Natural killer cell treated with Interleukin-12 subunit alpha and Interleukin-12 subunit beta and Interleukin-15 and Interleukin-18, amount 100 ng/mL, for 72 hours (primary cell): ENCODE measurements at places on chromosomes 6 and 20. TPM values are rescaled to one million over a fixed set of nuclear protein-coding genes. Genes with fewer than 3 reads are reported as not detected.
A peak's percentile ranks its signal among the peaks of the same experiment; 100 is the strongest.

DNA sequence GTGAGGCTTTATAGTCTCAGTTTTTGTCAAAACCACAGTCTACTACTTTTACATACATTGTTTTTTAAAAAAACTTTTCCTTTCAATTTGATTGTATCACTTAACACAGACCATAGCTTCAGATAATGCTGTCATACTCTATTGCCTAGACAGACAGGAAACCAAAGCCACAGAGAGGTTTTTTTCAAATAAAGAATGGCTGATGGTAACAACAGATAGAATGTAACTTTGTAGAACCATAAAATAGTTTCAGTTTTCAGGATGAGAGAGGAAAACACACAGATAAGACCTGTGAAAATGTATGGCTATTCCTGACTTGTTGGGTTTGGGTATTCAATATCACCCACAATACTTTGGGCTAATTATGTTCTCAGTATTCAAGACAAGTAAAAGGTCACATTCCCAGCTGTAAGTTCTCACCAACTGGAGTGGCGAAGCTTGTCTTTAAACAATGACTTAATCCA lies 94.0 kb downstream of the ADGRG6 start:
- peak overlapping the region; percentile 53 for H3K27ac ChIP-seq
- peaks cover 13% of the 10 kb centered on the region for H3K4me1 ChIP-seq
- H3K36me3 ChIP-seq, result no peaks in the 10 kb centered on the region
- H3K4me3 ChIP-seq, result peak overlapping the region; percentile 26
- no peak for DNase-seq

DNA sequence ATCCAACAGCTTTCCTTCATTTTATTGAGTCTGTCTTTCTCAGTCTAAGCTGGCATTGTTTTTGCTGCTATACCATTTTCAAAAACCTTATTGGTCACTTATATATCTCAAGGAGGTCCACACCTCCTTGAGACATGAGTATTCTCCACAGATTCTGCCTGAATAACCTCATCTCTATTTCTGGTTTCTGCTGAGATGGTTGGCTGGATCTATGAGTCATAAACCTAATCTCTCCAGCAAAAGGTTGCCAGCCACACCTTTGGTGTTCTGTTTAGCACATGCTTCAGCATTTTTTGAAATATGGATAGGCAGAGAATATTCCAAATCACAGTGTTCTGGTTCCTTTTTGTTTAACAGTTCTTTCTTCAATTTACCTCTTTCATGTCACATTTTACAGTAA lies 40.8 kb upstream of the TMEM244 start:
- H3K4me1 ChIP-seq, result no peaks in the 10 kb centered on the region
- no peak overlapping the region for H3K27ac ChIP-seq
- no peak for DNase-seq
- peaks cover 15% of the 10 kb centered on the region for H3K27me3 ChIP-seq
- no peaks in the 10 kb centered on the region for H3K36me3 ChIP-seq
- no peak overlapping the region for H3K4me3 ChIP-seq

GRCh38 chr6:3813150-3813780 lies 35.9 kb upstream of the FAM50B start:
- H3K4me3 ChIP-seq, result no peak overlapping the region
- no peak for DNase-seq
- H3K27me3 ChIP-seq, result no peaks in the 10 kb centered on the region
- no peak overlapping the region for H3K27ac ChIP-seq

Gene MYT1
- not detected for total RNA-seq
